T-helper 2 cell (primary cell): ENCODE measurements at places on chromosomes 7 and 10.
A peak's percentile ranks its signal among the peaks of the same experiment; 100 is the strongest.

DNA sequence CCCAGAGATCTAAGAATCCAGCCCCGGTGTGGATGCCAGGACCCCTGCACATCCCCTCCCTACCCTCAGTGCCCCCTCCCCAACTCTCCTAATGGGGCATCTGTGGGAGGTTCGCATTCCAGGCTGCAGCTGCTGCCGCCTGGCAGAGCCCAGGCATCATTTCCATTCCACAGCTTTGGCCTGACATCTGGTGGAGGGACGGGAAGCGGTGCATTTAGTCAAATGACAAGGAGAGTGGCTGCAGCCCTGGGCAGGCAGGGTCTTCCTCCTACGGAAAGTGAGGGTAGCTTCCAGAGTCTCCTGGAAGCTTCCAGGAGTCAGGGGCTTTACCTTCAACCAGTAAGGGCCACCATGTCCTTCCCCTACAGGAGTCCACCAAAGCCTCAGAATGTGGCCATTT lies 30.8 kb downstream of the PRLHR start:
- DNase-seq, result no peak

DNA sequence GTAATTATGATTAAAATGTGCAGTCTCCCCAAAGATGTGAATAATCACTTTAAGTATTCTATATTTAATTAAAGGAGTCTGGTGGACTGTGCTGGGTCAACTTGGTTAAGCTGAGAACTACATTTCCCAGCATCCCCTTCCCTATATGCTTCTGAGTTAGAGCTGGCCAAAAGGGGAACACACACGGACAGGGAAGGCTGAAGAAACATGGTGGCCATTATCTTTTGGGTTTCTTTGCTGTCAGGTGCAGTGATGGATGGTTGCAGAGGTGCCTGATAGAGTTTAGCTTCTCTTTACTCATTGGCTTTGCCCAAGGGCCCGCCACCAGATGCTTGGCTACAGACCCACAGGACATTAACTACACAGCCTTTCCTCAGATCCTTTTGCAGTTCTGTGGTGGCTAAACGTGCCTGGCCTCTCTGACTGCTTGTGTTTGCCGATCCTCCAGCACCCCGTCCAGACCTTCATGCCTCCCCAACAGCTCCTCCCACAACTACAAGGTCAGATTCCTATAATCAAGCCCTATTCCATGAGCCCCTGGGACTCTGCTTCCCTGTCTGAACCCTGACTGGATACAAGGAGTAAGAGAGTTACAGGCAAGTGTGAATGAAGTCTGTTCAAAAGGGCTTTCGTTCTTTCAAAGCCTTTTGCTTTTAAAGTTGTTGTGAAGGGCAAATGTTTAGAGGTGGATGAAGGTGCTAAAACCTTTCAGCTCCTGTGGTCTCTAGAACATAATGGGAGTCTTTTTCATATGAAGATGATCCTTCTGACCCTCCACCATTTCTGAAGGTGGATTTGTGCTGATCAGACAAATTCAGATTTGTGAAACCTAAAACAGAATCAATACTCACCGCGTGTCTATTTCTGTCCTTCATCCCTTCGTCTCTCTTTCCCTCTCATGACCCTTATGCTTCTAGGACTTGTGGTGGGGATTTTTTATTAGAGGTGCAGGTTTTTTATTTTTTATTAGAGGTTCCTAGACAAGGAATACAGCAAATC lies 21.5 kb downstream of the BUB3 start:
- no peak for DNase-seq

DNA sequence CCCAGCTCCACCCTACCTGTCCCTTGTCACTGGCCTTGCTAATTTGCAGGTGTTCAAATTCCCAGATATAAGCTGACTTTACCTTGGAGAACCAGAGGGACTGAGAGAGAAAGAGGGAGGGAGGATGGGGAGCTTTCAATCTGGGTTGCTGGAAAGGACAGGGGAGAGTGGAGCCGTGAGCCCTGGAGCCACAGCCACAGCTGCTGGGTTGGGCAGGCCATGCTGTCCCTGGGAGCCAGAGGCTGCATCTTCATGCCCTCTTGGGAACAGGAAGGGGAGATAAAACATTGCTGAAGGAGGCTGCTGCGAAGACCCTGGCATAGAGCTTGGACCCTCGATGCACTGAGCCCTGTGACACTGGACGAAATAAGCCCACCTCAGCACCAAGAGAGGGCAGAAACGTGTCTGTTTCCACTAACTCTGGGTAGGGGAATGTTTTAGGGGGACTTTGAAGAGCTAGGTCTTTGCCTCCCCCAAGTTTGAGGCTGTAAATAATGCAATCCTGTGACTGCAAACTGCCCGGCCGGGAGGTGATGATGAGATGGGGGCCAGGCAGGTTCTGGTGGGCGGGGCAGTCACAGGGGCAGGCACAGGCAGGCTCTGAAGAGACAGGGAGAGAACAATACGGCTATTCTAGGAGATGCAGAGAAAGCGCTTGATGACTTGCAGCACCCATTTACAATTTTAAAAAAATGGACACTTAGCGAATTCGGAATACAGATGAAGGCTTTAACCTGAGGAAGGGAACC lies 5.8 kb upstream of the JAKMIP3 start:
- DNase-seq, result no peak

- DNase-seq, result no peak
Observed at GRCh38 chr10:80946957-80947726, 409.4 kb downstream of the SH2D4B start.

DNA sequence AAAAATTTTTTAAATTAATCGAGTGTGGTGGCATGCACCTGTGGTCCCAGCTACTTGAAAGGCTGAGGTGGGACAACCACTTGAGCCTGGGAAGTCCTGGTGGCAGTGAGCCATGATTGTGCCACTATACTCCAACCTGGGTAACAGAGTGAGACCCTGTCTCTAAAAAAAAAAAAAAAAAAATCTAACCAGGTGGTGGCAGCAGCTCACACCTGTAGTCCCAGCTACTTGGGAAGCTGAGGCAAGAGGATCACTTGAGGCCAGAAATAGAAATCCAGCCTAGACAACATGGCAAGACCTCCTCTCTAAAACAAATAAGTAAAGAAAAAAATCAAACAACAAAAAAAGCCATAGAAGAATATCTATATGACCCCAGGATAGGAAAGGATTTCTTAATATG lies 3.6 kb upstream of the MYOF start:
- peak; percentile 41 for DNase-seq

DNA sequence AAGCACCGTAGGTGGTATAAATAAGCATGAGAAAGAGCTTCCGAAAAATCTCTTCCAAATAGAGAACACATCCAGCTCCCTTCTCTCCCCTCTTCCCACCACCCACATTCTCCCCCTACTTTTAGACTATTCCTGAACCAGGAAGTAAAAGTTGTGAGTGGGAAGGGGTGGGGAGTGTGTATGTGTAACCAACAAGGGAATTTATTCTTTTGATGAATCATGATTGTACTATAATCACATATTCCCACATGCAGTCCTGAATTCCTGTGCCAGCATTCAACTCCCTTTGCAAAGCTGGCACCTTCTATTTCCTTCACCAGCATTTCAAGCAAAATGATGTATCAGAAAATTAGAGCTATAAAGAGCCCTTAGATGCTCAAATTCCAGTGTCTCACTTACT lies 230.6 kb upstream of the CHRM2 start:
- no peak for DNase-seq

DNA sequence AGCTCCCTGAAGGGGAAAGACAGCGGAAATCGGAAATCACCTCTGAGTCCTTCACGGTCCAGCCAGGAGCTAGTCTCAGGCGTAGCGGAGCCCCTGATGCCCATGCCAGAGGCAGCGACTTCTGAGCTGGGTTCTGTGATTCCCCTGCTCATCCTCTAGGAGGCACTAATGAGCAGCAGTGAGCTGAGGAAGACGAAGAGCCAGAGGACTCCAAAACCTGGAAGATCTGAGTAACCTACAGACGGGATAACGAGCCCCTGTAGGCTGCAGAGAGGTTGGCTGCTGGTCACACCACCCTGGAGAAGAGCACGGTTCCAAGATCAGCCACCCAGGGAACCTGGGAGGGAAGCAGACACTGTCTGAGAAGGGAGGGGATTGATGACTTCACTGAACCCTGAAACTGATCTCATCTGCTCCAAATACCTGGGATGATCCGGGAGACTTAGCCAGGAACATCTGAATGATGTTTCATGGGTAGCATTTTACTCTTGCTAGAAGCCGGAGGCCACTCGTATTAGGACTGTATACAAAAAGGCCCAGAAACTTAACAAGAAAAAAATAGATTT lies 304.1 kb downstream of the PAXIP1 start:
- peak; percentile 3 for DNase-seq

GRCh38 chr7:99167072-99167471 lies 23.2 kb upstream of the SMURF1 start:
- no peak for DNase-seq

- no peak for DNase-seq
Observed at GRCh38 chr10:33732161-33732680, 397.8 kb upstream of the NRP1 start.

DNA sequence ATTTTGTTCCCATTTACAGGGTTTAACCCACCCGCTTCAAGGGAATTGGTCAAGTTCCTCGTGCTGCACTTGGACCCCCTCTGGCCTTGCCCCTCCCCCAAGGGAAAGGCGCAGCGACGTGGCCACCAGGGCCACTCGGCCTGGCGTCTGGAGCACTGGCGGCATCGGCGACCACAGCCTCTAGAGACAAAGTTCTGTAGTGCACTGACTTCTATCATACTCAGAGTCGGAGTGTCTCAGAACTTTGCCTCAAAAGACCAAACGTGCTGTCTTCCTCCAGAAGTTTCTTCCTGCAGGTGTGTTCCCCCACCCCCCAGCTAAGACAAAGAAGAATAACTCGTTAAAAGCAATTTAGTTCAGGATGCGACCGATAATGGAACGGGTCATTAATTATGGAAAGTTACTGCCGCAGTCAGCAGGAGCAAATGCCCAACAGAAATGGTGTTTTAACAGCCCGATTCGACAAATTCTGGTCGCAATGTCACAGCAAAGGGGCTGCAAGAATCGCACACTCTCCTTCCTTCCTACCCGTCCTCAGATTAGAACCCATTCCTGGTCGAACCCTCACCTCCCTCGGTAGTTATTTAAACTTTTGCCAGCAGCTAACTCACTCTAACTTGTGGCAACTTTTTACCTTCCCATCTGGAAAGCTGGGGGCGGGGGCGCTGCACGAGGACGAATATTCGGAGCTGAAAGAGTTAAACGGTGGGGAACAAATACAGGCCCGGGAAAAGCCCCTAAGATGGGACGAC lies 202.1 kb upstream of the NFE2L3 start:
- DNase-seq, result no peak

- peak; percentile 0 for DNase-seq
Observed at GRCh38 chr7:44288811-44289340, 36.5 kb downstream of the CAMK2B start.

- DNase-seq, result no peak
Observed at GRCh38 chr7:128210590-128211570, 30.2 kb upstream of the LEP start.

- DNase-seq, result no peak
Observed at GRCh38 chr7:124680304-124680703, 85.3 kb downstream of the GPR37 start.

GRCh38 chr10:73647211-73647874 lies 6.1 kb upstream of the MYOZ1 start:
- DNase-seq, result no peak

GRCh38 chr7:47247132-47247531 lies 334.8 kb downstream of the TNS3 start:
- DNase-seq, result no peak

GRCh38 chr10:15254808-15255648 lies 86.5 kb upstream of the NMT2 start:
- DNase-seq, result no peak

DNA sequence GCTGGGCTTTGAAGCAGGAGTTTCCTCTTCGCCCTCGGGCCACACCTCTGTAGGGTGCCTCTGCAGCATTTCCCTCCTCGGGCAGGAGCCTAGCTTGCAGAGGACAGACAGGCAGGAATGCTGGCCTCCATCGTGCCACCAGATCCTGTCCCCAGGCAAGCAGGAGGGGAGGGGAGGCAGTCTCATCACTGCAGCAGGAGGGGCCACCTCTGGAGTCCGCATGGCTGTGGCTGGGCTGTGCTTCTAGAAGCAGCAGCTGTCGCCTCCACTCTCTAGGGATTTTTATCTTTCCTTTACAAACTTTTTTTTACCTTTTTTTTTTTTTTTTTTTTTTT lies 181.4 kb downstream of the CUX1 start:
- DNase-seq, result no peak

GRCh38 chr10:87864496-87865059 lies 1.2 kb downstream of the PTEN start:
- DNase-seq, result no peak

- no peak for DNase-seq
Observed at GRCh38 chr7:135905355-135905754, 71.8 kb downstream of the MTPN start.

- DNase-seq, result no peak
Observed at GRCh38 chr10:116880716-116881482, 31.6 kb downstream of the ENO4 start.

- no peak for DNase-seq
Observed at GRCh38 chr10:48807791-48808470, 123.3 kb downstream of the WDFY4 start.

DNA sequence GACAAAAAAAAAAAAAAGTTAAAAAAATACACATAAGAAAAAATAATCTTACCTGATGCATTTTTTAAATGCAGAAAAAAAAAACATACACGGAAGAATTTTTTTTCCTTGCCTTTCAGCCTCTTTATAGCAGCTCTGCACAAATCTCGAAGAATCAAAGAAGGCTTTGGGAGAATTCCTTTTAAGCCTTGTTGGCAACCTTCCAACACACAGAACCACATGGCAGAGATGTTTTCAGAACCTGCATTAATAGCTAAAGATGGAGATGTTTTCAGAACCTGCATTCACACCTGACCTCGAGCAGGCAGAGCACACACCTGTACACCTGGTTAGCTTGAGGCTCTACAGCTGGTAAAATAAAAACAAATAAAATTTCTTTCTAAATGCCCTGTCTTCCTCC lies 65.6 kb downstream of the DOCK4 start:
- DNase-seq, result no peak

DNA sequence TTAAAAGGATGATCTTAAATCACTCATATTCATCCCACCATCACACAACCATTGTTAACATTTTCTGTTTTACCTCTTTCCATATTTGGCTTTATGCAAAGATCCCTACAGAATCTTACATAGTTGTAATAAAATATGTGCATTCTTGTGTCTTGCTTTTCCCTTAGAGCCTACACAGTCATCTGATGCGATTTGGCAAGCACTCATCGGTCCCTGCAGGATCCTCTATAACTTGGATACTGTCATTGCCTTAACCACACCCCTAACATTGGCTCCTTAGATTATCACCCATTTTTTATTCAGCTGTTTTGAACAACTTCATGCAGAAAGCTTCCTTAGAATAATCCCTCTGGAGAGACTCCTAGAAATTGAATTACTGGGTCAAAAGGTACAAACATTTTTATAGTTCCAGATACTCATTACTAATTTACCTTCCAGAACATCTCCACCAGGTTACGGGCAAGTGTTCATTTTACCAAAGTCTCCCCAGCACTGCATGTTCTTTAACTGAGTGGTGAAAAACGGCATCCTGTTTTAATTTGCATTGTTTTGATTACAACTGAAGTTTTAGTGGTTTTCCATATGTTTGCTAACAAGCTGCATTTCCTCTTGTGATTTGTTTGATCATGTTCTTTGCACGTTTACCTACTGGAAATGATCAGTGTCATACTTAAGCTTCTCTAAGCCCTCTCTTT lies 268.3 kb downstream of the GRID1 start:
- DNase-seq, result no peak

GRCh38 chr7:139708541-139708940 lies 69.3 kb downstream of the HIPK2 start:
- DNase-seq, result no peak

- no peak for DNase-seq
Observed at GRCh38 chr7:102432442-102433218, 745 bp upstream of the ORAI2 start.
